ENCODE measurements at places on chromosomes 1 and 21. TPM values are rescaled to one million over a fixed set of nuclear protein-coding genes. Genes with fewer than 3 reads are reported as not detected.

Gene CFHR5
- not detected for total RNA-seq

Gene TFF3
- total RNA-seq, result not detected

Gene TSPEAR
- total RNA-seq, result not detected

Gene ATP6V1G3
- 0.36 TPM for total RNA-seq

Gene LCA5L
- total RNA-seq, result 2.9 TPM

Gene HCRTR1
- not detected for total RNA-seq

Gene OR1C1
- not detected for total RNA-seq

Gene SPRR1A
- not detected for total RNA-seq

Gene MEX3A
- total RNA-seq, result 0.88 TPM

Gene UBE2Q1
- total RNA-seq, result 28.6 TPM

Gene OLIG2
- total RNA-seq, result not detected
